AG10803 (cell line): ENCODE measurements at places on chromosomes 1 and 21.

- DNase-seq = peak; percentile 89
Observed at GRCh38 chr1:221886743-221887414, 145.0 kb upstream of the DUSP10 start.

GRCh38 chr21:42905195-42905594 is 12.1 kb downstream of the NDUFV3 start:
- DNase-seq = peak; percentile 51

- no peak for DNase-seq
Observed at GRCh38 chr1:153680120-153680403, 1.6 kb downstream of the NPR1 start.

DNA sequence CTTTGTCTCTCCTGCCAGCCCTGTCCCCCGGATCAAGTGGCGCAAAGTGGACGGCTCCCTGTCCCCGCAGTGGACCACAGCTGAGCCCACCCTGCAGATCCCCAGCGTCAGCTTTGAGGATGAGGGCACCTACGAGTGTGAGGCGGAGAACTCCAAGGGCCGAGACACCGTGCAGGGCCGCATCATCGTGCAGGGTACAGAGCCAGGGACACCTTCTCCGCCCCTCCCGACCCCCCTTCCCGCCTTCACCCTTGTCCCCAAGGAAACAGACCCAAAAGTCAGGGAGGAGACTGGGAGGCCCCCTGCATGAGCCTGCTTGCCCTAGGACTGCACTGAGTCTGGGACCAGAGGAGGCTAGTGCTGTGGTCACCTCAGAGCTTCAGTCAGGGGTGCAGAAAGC is 18.2 kb downstream of the CNTN2 start:
- no peak for DNase-seq

- DNase-seq = peak; percentile 50
Observed at GRCh38 chr1:21924503-21925005, 12.6 kb downstream of the HSPG2 start.
